NB4 (cell line): ENCODE measurements at places on chromosomes 16 and 17.

DNA sequence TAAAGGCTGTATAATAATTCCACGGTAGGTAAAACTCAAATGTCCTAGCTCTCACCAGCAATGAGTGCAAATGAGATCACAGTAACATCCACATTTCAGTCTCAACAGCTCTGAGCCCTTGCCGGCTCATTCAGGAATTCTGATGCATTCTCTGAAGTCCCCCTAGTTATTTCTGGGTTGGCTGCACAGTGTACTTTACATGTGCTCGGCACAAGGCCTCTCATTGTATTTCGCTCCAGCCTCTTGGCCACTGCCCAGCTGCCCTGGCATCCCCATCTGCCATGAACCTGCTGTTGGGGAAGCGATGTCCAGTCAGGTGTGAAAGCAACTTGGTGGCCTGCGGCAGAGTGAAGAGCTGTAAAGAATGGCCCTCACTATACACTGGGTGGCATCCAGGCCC, 14.3 kb downstream of the PRCD start:
- no peak for DNase-seq

DNA sequence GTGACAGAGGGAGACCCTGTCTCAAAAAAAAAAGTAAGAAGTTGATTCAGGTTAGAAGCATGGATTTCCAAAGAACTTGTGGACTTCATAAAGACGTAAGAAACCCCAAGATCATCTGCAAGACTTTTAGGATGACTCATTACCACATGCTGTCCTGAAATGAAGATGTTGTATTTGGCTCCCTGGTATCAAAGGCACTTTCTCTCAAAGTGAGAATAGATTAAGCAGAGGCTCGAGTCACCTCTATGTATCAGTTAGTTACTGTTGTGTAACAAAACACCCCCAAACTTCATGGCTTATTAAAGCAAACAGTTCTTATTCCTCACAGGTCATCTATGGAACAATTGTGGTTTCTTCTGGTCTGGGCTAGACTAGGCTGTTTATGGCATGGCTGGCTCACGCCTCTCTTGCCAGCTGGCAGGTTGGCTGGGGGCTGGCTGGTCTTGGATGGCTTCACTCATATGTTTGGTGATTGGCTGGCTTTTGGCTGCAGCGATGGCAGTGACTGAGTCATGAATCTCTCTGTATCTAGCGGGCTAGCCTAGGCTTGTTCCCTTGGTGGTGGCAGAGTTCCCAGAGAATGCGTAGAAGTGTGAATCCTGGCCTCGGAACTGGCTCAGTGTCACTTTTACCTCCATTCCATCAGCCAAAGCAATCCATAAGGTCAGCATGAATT, 60.4 kb upstream of the MSI2 start:
- peak; percentile 22 for DNase-seq

DNA sequence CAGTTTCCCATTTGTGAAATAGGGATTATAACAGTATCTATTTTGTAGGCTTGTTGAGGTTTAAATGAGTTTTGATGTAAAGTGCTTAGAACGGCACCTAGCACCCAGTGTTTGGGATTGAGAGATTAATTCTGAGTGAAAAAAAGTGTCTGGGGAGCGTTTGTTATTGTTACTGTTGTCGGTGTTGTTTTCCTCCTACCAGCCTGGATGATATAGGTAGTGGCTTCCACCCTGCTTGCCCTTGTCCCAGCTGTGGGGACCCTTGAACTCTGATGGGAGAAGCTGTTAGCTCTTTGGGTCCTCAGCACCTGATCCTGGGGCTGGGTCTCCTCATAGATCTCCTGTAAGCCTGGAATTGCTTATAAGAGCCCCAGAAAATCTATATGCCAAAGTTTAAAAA, 4.9 kb downstream of the FMNL1 start:
- DNase-seq, result no peak

- DNase-seq, result peak; percentile 52
Measured at GRCh38 chr17:43591779-43592562, 45.8 kb upstream of the ETV4 start.

DNA sequence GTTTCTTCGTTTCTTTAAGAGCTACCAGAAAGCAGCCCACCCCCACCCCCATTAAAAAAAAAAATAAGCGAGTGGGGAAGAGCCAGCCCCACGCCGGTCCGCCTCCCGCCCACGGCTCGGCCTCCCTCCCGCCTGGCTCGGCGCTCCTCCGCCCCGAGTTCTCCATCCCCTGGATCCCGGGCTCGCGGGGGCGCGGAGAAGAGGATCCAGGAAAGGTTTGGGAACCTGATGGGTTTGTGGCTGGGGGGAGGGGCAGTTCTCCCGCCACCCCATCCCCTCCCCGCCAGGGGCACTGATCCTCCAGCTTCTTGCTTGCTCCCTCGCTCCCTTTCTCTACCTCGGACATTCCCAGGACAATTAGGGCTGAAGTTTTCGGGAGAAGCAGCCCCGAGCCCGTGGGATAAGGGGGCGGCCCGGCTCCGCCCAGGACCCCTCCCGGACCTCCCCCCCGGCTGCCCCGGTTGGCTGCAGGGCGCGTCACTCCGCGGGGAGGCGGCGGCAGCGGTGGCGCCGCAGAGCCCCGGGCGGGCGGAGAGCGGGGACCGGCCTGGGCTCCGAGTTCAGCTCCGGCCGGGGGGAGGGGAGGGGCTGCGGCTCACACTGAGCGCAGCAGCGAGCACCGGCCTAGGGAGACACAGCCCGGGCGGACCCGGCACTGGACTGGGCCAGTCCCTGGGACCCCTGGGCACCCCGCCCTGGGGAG, 1.0 kb upstream of the SALL1 start:
- DNase-seq, result no peak

DNA sequence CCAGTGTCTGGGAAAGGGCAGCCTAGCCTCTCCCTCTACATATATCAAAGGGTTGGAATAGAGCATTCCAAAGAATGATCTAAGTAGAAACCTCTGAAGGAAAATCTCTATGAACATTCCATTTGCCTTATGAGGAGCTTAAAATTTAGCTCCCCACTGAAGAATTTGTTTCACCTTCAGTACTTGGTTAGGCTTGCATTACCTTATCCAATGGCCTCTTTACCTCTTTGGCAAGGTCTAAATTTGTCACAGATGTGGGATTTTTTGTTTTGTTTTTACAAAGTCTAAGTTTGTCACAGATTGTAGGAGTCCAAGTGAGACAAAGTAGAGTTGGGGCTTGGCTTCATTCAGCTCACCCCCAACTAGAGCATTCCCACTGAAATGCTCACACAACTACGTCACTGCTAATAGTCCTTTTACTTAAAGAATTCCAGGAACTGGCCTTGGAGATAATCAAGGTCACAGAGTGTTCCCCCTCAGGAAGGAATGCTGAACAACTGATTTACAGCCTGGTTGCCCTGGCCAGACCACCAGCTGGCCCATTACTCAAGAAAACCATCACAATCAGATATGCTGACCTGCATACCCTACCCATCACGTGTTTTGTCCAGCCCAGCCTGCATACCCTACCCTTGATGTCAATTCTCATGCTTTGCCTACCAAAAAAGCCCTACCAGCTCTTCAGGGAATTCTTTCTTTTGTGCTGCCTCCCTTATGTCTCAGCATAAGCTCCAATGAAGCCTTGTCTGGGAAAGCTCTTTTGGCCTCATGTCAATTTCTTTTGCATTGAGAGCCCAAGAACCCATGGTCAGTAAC, 26.5 kb upstream of the PPM1D start:
- DNase-seq, result no peak

DNA sequence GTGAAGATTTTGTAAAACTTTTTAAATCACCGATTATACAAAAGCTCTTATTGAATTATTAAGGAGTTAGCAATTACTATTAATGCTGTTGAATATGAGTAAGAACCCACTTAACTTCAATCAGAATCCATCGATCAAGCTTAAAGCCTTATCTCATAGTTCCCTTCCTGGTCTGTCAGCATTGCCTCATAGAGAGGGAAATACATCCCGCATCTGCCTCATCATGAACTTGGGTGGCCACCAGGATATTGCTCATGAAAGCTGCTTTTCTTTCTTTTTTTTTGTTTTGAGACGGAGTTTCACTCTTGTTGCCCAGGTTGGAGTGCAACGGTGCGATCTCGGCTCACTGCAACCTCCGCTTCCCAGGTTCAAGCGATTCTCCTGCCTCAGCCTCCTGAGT, 66.7 kb downstream of the PIGL start:
- no peak for DNase-seq

DNA sequence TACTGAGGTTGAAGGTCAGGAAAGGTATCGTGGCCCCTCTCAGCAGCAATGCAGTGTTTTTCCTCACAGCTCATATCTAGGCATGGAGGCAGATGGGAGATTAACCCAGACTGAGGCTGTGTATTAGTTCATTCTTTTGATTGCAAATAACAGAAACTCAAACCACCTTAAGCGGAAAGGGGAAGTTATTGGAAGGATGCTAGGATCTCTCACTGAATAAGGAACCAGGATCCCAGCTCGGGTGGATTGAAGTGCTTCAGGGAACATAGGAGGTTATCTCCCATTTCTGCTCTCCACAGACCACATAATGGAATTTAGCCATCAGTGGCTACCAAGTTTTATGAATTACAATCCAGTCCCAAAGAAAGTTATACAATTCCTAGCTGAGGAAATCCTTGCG, 8.2 kb downstream of the ZNF689 start:
- DNase-seq, result peak; percentile 24

DNA sequence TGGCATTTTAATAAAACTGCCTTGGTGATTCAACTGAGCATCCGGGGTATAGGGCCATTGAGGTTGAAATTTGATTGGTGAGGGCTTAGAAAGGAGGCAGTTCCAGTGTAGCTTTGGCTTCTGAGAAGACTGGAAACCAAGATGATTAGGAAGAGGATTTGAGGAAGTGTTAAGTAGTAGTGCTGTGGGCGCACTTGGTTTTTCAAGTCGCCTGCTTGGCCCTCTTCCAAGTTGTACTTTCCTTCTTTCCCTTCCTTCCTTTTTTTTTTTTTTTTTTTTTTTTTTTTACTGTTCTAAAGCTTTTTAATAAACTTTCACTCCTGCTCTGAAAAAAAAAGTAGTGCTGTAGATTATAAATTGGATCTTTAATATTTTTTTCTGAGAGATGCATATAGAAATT, 320.5 kb downstream of the UTP18 start:
- DNase-seq, result peak; percentile 5

GRCh38 chr17:55648086-55648485, 74.6 kb downstream of the TMEM100 start:
- DNase-seq, result no peak

- DNase-seq, result peak; percentile 37
Measured at GRCh38 chr17:39461926-39462569, 762 bp downstream of the CDK12 start.

GRCh38 chr17:81179220-81179619, 13.2 kb upstream of the AATK start:
- no peak for DNase-seq

DNA sequence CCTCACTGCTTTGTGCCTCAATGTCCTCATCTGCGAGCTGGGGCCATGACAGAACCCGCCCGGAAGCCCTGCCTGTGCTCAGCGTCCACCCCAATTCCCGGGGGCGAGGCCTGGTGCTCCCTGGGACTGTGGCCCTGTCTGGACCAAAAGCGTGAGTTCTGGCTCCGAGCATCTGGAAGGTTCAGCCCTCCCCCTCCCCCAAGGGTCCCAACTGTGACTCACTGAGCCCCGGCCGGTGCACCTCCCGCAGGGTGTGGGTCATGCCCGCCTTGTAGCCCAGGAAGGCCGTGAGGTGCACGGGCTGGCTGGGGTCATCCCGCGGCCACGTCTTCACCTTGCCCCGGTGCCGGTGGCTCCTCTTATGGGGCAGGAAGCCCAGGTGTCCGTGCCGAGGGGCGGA, 755 bp downstream of the RPL3L start:
- DNase-seq, result no peak

DNA sequence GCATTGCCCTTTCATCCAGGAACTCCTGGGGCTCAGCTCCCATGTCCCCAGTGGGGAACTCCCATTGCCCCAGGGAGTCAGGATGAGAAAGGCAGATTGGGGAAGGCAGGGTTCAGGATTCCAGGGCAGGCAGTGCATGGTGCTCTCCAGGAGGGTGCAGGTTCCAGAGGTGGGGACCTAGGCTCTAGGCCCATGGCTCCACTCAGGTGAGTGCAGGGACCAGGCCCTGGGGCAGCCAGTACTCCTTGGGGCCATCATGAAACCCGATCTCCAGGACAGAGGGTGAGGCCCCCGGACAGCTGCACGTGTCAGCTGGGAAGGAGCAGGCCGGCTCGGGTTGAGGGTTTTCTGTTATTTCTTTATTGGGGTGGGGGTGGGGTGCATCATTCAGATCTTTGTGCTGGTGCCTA, 1.3 kb upstream of the MTSS2 start:
- DNase-seq, result peak; percentile 53

DNA sequence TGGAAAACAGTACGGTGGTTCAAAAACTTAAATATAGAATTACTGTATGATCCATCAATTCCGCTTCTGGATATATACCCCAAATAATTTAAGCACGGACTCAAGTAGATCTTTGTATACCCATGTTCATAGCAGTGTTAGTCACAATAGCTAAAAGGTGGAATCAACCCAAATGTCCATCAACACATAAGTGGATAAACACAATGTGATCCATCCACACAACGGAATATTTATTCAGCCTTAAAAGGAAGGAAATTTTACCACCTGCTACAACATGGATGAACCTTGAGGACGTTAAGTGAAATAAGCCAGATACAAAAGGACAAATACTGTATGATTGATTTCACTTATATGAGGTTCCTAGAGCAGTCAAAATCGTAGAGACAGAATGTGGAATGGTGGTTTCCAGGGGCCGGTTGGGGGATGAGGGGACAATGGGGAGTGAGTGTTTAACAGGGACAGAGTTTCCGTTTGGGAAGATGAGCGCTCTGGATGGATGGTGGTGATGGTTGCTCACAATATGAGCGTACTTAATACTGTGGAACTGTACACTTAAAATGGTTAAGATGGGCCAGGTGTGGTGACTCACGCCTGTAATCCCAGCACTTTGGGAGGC, 5.4 kb upstream of the RNF222 start:
- no peak for DNase-seq

GRCh38 chr17:78125976-78126894, 2.3 kb downstream of the TMC6 start:
- DNase-seq, result no peak

- no peak for DNase-seq
Measured at GRCh38 chr17:4050971-4051370, 86.7 kb upstream of the ATP2A3 start.

- no peak for DNase-seq
Measured at GRCh38 chr16:441447-441846, 16.0 kb downstream of the RAB11FIP3 start.

DNA sequence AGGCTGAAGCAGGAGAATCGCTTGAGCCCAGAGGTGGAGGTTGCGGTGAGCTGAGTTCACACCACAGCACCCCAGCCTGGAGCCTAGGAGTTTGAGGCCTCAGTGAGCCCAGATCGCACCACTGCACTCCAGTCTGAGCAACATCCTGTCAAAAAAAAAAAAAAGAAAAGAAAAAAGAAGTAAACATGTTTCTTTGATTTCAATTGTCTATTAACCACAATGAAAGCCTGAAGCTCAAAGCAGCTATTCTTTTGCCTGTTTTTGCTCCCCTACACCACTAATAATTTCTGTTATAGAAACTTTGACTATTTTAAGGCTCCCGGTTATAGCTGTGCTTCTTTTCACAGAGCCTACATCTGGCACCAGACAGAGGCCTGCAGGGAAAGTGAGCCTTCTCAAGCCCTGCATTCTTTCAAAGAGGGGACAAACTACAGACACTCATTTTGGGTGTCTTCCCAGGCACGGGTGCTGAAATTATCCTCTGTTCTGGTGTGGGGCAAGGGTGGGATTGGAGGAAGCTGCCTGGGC, 14.2 kb upstream of the SLC52A1 start:
- no peak for DNase-seq
